ENCODE measurements at places on chromosomes 4 and X.
A peak's percentile ranks its signal among the peaks of the same experiment; 100 is the strongest.

- H3K4me1 ChIP-seq = peaks cover 18% of the 10 kb centered on the region
- peak; percentile 23 for DNase-seq
- H3K27me3 ChIP-seq = no peaks in the 10 kb centered on the region
- no peak overlapping the region for H3K4me3 ChIP-seq
Measured at GRCh38 chr4:124173912-124174311, 538.6 kb downstream of the ANKRD50 start.

DNA sequence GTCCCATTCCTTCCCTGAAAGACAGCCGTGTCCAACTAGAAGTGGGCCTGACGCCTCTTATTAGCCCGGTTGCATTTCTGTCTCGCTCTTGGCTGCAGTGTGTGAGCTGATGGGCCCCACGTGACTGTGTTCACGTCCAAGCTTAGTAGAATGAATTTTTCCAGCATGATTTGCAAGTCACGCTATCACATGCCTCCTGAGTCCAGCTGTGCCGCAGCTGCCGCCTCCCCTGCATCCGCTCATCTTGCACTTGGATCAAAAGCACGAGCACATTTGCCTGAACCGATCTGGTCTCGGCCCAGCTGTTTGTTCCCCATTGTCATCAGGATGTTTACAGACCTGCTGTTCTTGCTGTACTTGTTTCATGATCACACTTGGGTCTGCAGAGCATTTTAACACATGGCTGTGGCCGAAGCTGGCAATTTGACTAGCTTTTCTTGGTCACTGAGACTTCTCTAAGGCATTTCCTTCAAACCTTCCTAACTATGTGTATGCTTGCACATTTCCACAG lies 126.5 kb downstream of the KIT start:
- H3K4me3 ChIP-seq = peak overlapping the region; percentile 48
- peaks cover 28% of the 10 kb centered on the region for H3K4me1 ChIP-seq
- no peaks in the 10 kb centered on the region for H3K36me3 ChIP-seq
- no peaks in the 10 kb centered on the region for H3K27me3 ChIP-seq
- peak overlapping the region; percentile 78 for H3K27ac ChIP-seq

- peak; percentile 61 for DNase-seq
- no peak overlapping the region for H3K27ac ChIP-seq
- H3K27me3 ChIP-seq = no peaks in the 10 kb centered on the region
- H3K36me3 ChIP-seq = peaks cover 25% of the 10 kb centered on the region
- H3K4me1 ChIP-seq = peaks cover 21% of the 10 kb centered on the region
Measured at GRCh38 chr4:6703786-6704185, 5.9 kb downstream of the MRFAP1L1 start.

- peaks cover 6% of the 10 kb centered on the region for H3K4me1 ChIP-seq
- no peaks in the 10 kb centered on the region for H3K36me3 ChIP-seq
- H3K4me3 ChIP-seq = no peak overlapping the region
- no peak overlapping the region for H3K27ac ChIP-seq
Measured at GRCh38 chrX:40088803-40089540, 8.8 kb downstream of the BCOR start.

- no peak for DNase-seq
- H3K36me3 ChIP-seq = no peaks in the 10 kb centered on the region
- peaks cover 29% of the 10 kb centered on the region for H3K4me1 ChIP-seq
- no peak overlapping the region for H3K27ac ChIP-seq
- no peaks in the 10 kb centered on the region for H3K27me3 ChIP-seq
Measured at GRCh38 chr4:1204828-1205585, 32.6 kb upstream of the SPON2 start.

DNA sequence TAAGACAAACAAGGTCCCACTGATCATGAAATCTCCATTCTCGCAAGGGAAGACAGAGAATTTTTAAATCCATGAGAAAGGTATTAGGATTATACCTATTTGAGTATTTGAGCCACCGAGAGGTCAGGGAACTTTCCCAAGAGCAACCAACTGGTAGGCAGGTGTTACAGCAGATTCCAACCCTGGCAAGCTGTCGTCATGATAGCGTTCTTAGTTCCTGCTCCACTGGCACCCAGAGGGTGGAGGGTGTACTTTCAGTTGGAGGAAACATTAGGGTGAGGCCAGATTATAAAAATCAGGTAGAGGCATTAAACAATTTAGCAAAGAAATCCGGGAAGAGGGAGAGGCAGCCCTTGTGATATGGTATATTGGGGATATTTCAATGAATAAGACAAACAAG lies 23.3 kb downstream of the COQ2 start:
- H3K27me3 ChIP-seq = no peaks in the 10 kb centered on the region
- H3K27ac ChIP-seq = no peak overlapping the region
- DNase-seq = no peak
- no peak overlapping the region for H3K4me3 ChIP-seq
- no peaks in the 10 kb centered on the region for H3K36me3 ChIP-seq

GRCh38 chr4:15907430-15907829 lies 31.1 kb downstream of the FGFBP1 start:
- no peaks in the 10 kb centered on the region for H3K36me3 ChIP-seq
- DNase-seq = peak; percentile 13
- H3K27ac ChIP-seq = no peak overlapping the region
- H3K4me3 ChIP-seq = no peak overlapping the region
- H3K4me1 ChIP-seq = 0 out of 2 replicates have a peak, but pooled peaks cover under 1% of the 10 kb centered on the region

Measured in GM23248 (cell line).